ENCODE measurements at places on chromosomes 6 and 20.
A peak's percentile ranks its signal among the peaks of the same experiment; 100 is the strongest.

DNA sequence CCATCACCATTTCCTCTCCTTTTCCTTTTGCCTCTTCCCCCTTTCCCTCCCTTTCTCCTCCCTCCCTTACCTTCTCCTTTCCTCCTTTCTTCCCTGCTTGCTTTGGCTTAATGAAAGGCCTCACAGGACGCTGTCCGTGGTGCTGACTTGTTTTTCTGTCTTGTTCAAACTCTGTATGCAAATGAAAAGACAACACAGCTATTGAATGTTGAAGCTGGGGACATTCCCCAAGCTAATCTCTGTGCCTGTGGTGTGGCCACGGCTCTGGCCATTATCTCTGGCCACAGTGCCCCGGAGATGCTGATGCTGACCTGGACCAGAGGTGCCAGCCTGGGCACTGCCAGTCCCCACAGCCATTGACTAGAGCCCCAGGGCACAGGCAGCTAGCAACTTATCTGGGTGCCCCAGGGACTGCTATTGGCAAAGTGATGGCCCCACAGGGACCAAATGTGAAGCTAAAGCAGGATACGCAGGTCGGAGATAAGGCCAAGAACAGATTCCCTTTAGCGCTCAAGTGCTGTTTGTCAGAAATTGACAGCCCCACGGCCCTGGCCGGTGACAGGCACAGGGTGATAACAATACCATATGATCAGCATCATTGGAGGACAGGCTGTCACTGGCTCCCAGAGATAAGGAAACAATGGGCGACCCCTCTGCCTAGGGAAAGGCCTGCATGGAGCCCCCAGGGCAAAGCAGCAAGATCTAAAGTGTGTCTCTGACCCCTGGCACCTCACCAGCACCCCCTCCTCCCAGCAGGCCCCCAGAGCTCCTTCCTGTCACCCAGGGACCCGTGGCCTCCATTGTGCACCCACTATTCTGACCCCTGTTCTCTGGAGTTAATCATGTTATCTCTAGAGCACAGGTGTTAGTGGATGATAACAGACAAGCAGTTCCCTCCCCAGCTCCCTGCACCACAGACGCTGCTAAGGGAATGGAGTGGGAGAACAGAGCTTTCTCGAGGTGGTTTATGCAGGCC, 31.6 kb upstream of the SLC32A1 start:
- DNase-seq = peak; percentile 73

DNA sequence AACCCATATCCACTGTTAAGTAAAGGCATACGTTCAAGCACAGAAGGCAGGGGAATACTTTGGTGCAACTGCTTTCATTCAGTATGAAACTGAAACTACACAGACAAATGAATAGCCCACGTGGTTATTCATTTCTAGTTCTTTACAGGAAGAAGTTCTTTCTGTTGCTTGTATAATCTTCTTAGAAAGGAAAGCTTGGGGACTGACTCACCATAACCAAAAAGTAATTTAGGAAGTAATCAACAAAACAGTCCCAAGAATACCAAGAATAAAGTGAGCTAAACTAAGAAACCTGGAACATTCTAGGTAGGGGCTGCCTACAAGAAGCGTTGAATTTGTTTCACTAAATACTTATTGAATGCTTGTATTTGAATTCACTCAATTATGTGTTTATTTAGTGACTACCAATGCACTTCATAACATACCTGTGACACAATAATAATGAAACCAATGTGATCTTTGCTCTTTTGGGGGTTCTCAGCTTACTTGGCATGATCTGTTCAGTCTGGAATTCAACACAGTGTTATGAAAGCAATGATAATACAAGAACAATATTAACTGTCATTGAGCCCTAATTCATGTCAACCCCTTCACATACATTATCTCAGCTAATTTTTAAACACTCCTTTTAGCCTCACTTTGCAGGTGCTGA, 25.1 kb upstream of the KIAA0408 start:
- no peak for DNase-seq

- no peak for DNase-seq
These were observed 46.3 kb upstream of the ENTPD6 start for GRCh38 chr20:25148982-25149846.

DNA sequence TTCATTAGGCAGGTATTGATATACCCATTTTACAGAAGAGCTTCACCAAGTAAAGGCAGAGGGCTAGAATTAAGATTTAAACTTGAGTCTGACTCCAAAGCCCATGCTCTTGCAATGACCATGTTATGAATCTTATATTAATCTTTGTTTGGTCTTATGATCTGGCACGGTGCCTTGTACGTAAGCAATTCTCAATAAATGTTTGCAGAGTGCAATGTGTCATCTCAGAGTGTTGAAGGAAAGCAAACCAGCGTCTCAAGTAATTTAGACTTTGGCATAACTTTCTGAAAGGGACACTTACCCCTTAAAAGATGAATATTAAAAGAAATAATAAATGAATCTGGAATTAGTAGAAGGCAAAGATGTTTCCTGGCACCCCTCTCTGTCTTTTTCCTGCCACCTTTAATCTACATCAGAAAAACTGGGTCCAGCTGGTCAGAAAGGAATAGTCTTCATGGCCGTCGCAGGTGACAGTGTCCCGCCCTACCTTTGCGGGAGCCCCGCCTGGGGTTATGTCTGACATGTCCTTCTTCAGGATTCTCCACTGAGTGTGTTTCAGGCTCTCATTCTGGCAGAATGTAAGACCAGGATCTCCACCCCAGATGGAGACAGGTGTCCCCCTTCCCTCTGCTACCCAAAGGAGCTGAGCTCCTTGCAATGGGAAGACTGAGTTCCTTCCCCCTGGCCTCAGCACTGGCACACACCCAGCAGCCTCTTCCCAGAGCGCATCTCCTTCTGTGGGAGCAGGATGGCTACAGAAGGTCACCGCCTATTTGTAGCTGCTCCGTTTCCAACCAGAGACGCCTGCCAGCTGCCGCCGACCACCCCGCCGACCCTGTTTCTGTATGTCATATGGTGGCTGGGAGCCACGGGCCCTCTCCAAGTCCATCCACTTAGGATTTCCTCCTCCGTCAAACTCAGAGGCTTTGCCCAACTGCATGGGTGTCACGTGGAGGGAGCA, 266.3 kb upstream of the ECI2 start:
- peak; percentile 57 for DNase-seq

GRCh38 chr6:134211297-134211696, 106.6 kb downstream of the SGK1 start:
- no peak for DNase-seq

GRCh38 chr6:90471263-90471662, 115.6 kb downstream of the MAP3K7 start:
- no peak for DNase-seq

DNA sequence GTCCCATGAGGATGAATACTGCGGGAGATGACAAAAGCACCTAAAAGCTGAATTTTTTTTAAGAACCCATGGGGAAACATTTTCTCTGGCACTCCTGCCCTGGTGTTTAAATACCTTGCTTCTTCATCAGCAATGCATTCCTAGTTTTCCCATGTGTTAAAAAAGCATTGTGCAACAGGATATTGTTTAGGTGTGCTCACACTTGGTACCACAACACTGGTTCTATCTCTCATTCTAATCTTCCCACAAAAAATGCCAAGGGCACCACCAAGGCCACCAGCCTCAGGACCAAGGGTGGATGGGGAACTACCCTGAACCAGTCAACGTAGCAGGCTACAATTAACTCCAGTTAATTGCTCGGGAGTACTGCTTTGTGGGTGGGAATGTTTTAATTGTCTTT, 50.9 kb downstream of the ALDH5A1 start:
- DNase-seq = no peak

DNA sequence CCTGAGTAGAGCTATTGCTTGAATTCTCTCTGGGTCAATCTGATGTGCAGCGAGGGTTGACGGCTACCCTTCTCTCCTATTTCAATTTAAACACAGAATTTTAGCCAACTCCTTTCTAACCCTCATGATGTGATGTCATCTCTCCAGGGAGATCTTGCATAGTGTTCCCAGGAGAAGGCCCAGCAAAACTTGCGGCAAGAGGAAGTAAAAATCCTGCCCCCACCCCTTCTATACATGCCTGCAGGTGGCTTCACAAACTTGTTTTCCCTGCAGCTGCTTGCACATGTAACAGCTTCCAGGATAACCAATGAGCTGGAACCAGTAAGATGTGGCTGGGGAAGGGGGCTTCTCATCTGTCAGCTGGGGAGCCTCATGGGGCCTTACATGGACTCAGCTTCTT, 169.3 kb upstream of the CDH4 start:
- peak; percentile 43 for DNase-seq

DNA sequence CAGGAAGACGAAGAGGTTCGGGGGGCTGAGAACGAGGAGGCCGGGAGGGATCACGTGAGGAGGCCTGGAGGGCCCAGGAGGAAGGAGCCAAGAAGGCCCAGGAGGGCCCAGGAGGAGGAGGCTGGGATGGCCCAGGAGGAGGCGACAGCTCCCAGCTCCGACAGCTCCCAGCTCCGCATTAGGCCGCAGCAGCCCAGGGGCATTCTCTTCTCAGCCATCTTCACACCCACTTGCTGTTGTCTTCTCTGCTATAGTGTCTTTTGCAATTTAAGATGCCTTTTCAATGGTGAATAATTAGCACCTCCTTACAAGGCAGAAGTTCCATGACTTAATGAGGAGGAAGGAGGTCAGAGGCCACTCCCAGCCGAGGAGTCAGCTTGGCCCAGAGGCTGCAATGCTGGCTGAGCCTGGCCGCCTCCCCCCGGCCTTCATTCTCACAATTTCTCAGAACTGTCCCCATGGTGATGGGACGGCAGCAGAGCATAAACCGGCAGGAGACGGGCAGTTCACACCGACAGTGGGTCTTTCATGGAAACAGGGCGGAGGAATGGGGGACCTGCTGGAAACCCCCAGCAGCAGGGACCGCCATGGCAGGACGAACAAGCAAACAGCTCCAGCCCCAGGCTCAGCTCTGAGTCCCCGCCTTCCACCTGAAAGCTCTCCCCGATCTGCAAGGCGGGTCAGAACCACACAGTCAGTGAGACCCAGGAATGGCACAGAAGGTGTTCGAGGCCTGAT, 45.1 kb downstream of the WDR27 start:
- no peak for DNase-seq

DNA sequence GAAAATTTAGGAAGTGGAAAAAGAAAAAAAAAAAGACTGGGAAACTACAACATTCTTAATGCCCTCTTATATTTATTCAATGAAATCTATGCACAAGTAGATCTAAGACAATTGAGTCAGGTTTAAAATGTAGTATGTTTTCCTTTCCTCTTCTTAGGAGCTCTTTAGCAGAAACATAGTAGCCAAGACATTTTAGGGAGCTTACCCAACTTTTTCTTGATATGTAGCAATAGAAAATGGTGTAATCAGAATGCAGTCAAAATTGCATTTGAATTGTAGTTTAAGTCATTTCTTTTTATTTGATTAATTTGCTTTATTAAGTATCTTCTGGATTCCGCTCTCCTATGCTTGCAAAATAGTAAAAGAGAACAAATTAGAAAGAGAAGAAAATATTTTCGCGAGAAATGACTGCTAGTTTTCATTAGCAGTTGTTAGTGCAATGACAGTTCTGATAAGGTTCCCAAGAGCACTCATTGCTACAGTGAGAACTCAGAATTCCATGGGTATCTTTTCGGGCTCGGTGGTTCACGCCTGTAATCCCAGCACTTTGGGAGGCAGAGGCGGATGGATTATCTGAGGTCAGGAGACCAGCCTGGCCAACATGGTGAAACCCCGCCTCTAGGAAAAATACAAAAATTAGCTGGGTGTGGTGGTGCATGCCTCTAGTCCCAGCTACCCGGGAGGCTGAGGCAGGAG, 52.2 kb downstream of the JARID2 start:
- no peak for DNase-seq

- no peak for DNase-seq
These were observed 143.6 kb downstream of the VEGFA start for GRCh38 chr6:43913375-43914271.

DNA sequence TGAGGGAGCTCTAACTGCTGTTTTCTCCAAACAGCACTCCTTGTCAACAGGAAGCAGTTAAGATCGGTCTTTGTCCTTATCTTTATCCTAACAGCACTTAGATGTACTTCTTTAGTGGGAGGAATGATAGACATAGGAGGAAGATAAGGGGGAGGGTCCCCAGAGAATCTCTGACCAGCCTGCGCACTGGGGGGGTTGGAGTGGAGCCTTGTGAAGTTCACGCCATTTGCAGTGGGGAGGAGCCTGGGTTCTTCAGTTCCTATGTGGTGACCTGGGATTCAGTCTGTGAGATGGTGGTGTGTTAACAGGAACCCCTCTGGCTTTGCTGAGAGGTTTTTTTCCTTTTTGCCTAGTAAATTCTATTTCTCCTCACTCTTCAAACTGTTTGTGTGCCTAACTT, 18.1 kb upstream of the ASCC3 start:
- DNase-seq = no peak

DNA sequence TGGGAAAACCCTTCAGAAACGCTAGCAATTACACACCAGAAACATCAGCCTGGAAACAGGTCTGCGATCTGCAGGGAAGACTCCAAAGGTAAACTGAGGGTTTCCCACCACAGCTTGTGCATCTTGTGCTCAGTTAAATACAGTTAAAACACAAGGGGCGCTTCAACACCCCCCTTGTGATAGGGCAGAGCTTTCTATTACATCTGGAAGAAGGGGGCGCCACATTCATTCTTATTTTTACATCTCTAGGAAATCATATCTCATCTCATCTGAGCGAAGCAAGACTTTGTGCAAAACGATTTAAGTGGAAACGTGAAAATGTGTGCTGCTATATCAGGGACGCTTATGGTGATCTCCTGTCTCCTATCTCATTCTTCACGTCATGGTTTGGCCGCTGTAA, 58.5 kb downstream of the PRND start:
- no peak for DNase-seq

GRCh38 chr6:166307082-166308032, 835 bp downstream of the PRR18 start:
- DNase-seq = no peak

- no peak for DNase-seq
These were observed 20.8 kb upstream of the GMDS start for GRCh38 chr6:2266031-2266795.

DNA sequence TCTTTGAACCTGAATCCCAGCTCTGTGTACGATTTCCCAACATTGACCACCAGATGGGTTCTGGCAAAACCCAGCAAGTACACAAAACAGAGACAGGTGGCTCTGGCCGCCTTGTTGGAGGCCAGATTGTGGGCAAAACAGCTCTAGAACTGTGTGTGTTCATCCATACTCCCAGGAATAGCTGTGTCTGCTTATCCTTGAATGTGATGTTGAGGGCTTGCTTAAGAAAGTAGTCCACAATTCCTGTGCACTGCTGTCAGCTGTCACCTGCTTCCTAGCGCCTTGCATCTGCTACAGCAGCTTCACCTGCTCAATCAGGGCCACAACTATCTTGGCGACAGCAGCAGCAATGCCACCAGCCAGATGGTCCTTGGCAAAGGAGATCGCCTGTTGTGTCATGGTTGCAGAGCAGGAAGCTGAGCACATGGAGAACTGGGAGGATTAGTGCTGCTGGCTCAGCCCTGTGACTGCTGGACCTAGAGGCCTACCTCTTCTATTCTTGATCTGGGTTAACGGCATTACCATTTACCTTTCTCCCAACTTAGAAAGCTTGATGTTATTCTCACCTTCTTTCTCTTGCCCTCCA, 3.7 kb upstream of the SMAP1 start:
- peak; percentile 24 for DNase-seq

- no peak for DNase-seq
These were observed 787 bp upstream of the CARMIL1 start for GRCh38 chr6:25278261-25278913.
